ENCODE measurements at places on chromosomes 5 and 9.

DNA sequence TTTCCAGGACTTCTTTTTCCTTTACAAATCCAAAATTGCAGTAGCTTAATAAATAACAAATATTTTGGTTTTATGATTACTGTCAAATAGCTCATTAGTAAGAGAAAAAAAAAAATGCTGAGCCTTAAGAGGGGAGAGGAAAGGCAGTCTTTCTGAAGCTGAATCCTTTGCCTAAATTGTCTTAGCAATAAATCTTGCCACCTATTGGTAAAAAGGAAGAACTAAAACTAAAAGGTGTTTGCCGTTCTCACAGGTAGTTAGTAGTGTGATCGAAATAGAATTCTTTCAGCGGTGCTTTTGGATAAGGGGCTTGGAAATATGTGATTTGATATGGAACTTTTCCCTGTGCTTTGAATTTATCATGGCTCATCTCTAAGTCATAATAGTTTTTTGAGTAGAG, 31.2 kb downstream of the PIK3R1 start:
- DNase-seq: no peak

DNA sequence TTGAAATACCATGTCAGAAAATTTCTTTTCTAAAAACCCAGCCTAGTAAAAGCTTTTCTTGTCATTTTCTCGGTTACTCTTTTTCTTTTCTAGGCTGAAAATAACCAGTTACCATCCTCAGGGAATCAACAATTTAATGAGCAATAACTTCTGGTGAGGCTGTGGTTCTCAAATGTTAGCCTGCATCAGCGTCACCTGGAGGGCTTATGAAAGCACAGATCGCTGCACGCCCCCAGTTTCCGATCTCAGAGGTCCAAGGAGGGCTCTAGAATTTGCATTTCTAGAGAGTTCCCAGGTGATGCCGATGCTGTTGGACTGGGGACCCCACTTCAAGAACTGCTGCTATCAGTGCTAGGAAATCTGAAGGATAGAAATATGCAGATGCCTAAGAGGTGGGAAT, 28.9 kb upstream of the TLE1 start:
- no peak for DNase-seq

DNA sequence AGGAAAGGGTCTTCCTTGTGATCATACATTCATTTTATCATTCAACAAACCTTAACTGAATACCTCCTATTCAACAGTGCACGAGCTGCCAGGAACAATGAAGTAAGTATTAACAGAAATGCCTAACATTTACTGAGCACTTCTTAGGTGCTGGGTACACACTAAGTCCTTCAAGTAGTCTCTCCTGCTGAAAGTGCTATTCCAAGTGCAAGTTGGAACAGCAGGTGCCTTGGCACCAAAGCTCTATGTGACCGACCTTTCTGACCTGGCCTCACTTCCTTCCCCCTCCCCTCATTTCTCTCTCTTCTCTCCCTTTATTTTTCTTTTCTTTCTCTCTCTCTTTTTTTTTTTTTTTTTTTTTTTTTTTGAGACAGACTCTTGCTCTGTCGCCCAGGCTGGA, 94.5 kb downstream of the GRIA1 start:
- DNase-seq: no peak

GRCh38 chr5:126594748-126595485, at the start of gene ALDH7A1:
Gene ALDH7A1, minus strand, starts transcription at chr5:126595219. Its CDS starts 21 bp downstream, at chr5:126595198.
- no peak for DNase-seq

- DNase-seq: no peak
Observed at GRCh38 chr9:109026306-109026705, 13.0 kb upstream of the CTNNAL1 start.

DNA sequence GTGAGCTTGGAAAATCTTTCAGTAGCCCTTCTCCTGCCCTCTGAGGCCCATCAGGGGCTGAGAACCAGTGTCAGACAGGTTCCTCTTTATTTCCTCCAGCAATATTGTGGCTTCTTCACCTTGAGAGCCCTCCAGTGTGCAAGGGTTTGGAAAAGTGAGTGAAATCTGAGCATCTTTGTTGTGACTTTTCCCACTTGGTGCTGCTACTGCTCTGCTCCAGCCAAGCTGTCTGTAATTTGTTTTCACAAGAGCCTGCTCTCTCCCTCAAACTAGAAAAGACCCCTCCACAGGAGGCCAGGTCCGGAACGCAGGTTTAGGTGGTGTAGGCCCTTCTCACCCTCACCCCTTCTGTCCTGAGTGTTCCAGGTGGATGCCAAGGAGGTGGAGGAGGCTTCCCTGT, 57.4 kb upstream of the SPRY4 start:
- DNase-seq: no peak

DNA sequence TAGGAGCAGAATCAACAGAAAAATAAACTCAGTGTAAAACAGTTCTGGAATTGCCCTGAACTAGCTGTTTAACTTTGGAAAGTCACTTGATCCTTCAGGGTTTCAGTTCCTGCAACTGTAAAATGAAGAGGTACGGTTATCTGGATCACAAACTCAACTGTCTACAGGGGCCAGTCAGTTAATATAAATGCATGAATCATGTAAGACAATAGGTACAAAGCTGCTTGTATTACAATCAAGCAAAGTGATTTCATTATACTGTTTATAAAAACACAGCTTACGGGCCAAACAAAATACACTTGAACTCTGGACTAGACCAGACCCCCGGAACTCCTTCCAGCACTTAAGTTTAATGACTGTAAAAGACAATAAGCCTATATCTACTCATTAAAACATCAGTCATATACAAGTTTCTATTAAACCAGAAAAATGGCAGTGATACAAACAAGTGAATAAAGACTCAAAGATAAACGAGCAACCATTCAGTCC, 73.0 kb downstream of the MRPS27 start:
- no peak for DNase-seq

- DNase-seq: no peak
Observed at GRCh38 chr5:135119481-135119880, 85.5 kb upstream of the PITX1 start.

GRCh38 chr9:132411091-132411508, 1.1 kb downstream of the CFAP77 start:
- peak; percentile 66 for DNase-seq

DNA sequence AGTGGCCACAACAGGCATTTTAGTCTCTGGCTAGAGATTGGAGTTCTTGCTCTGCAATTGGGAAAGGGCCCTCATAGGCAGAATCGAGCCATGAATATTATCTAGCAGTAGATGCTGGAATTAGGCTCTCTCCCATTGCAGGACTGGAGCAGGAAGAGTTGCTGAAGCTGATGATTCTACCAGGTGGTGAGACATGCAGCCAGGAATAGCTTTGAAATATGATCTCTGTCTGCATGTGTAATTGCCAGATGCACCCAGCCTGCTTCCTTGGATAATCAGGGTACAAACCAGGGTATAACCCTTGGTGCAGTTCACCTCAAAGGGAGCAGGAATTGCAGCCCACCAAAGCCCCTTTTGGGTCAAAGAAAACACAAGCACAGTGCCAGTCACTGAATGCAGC, 211.4 kb upstream of the FTMT start:
- no peak for DNase-seq
